ENCODE measurements at places on chromosomes 16 and 17.
A peak's percentile ranks its signal among the peaks of the same experiment; 100 is the strongest.

- no peak for DNase-seq
These were observed 7.7 kb upstream of the NLRP1 start for GRCh38 chr17:5591966-5592365.

GRCh38 chr16:23803591-23804123 is 32.1 kb upstream of the PRKCB start:
- DNase-seq, result no peak

DNA sequence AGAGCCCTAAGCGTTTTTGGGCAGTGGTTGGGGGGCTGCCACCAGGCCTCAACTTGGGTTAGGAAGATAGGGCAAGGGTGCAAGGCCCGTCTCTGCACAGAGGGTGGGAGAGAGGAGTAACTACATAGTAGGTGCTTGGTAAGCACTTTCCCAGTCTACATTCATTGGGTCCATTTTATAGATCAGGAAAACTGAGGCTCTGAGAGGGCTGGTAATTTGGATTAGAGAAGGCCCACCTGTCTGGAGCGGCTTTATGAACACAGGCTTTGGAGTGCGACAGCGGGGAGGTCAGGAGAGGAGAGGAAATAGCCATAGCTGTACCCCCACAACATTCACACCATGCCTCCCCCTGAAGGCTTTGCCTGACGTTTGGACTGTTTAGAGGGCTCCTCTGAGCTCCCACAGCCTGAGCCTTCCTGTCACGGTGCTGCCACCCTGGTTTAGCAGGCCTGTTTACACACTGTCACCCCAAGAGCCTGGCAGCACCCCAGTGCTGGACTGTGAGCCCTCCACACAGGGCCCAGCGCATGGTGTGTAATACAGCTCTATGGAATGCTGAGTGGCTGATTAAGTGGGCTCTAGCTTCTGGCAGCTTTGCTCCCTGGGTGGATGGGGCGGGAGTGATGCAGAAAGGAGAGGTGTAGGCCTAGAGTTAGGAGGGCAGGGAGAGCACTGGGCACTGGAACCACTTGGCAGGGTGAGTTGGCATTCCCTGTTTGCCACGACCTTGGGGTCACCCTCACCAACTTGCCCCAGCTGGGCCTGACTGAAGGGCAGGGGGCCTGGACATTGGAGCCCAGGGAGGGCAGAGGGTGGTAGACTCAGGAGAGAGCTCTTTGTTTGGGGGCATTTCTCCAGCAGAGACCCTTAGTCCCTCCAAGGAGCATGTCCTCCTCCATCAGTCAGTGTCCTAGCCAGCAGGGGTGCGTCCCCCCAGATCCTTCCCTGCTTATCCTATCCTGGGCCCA is 73.7 kb downstream of the RAI1 start:
- no peak for DNase-seq

GRCh38 chr17:60989846-60990245 is 312.2 kb downstream of the BCAS3 start:
- DNase-seq, result no peak

- no peak for DNase-seq
These were observed 29.2 kb downstream of the CASKIN2 start for GRCh38 chr17:75486151-75486550.

DNA sequence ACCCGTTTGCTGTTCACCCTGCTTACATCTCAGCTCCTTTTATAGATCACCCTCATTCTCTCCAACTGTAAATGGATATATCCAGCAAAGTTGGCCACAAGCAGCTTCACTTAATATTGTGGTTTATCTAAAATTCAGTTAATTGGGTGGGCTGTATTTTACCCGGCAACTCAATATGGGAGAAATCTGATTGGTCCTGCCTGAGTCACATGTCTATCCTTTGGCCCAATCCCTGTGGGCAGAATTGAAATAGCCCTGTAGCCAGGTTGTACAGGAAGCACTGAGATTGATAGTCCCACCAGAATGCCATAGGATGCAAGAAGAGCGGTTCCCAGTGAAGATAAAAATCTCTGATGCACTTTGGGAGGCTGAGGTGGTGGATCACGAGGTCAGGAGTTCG is 73.2 kb downstream of the AIPL1 start:
- no peak for DNase-seq

GRCh38 chr16:84672276-84673202 is 24.2 kb downstream of the KLHL36 start:
- DNase-seq, result peak; percentile 39

DNA sequence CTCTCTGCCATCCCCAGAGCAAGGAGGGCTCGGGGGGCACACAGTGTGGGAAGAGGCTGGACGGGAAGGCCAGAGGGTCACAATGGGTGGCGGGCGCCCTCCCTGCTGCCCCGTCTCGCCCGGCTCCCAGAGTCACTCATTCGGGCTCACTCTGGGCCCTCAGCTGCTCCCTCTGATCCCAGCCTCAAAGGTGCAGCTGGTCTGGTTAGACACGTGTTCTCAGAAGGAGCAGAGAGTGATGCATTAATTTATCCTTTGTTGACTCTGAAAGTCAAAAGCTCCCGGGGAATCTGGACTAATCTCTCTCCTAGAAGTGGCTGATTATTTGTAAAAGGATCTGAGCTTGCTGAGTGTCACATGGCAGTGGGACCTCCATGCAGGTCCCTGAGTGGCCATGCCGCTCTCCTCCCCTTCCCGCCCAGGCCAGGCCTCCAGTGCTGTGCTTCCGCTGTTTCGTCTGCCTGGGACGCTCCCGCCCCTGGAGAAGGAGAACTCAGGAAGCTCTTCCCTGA is 87.5 kb downstream of the SEC14L1 start:
- DNase-seq, result no peak

DNA sequence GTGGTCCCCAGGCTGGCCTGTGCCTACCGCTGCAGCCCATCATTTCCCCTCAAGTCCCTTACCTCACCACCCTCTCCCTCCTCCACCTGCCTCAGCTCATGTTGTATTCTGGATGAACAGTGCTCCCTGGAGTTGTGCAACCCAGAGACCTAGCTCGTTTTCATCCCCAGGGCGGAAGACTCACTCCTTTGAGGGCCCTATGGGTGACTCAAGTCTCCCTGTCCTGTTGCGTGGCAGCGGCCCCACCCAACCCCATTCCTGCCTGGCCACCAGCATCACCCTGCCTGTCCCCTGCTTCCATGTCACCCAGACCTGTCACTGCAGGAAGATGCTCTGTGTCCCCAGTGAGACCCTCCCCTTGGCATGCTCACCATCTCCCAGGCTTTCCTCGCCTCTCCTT is 3.3 kb downstream of the ALOX12B start:
- DNase-seq, result no peak

GRCh38 chr17:47745037-47745380 is 12.0 kb downstream of the TBX21 start:
- DNase-seq, result no peak

- DNase-seq, result no peak
These were observed 32.7 kb downstream of the ARHGAP23 start for GRCh38 chr17:38460716-38461630.

- DNase-seq, result no peak
These were observed 32.6 kb downstream of the SCPEP1 start for GRCh38 chr17:57010487-57010886.

DNA sequence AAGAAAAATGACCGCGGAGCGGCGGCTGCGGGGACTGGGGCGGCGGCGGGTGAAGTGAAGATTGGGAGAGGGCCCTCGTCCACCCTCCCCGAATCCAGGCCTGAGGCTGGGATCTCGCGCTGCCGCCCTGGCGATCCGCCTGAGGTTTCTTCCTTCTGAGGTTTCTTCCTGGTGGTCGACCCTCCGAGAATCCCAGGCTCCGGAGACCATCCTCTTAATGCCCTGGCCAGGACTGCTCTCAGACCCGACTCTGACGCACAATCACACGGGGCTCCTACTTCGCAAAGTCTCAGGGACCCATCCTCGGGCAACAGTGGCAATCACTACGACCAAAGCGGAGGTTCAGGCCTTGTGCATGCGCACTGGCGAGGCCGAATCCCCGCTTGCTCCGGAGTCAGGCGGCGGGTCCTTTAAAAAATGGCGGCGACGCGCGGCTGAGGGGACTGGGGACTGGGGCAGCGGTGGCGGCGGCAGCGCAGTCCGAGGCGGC is 18.0 kb upstream of the KCNJ18 start:
- no peak for DNase-seq

- DNase-seq, result no peak
These were observed 34.6 kb upstream of the CDH15 start for GRCh38 chr16:89136931-89137330.

DNA sequence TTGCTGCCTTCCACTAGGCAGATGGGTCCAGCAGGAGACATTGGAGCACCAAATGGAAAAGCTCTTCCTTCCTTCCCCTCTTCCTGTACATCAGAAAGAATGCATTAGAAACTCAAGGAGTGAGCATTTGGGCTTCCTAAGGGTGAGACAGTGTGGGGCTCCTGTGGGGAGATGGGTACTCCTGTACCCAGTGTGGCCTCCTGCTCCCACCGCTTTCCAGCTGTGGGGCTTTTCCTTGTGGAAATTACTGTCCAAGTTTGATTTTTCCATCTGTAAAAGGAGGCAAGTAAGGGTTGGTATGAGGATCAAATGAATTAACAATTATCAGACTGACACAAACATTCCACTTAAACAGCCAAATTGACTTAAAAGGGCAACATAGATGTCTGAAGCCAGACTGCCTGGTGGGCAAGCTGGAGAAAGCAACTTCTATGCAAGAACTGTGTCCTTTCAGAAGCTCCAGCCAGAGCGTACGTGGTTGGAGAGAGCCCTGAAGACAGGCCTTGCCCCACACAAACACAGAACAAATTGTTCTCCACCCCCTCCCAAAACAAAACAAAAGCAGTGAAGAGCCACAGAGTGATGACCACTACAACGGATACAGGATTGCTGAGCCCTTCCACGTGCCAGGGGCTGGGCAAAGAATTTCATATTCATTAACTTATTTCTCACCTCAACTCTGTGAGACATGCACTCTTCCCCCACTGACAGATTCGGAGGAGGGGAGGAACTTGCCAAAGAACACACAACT is 23.1 kb upstream of the ALDH3A1 start:
- DNase-seq, result no peak

DNA sequence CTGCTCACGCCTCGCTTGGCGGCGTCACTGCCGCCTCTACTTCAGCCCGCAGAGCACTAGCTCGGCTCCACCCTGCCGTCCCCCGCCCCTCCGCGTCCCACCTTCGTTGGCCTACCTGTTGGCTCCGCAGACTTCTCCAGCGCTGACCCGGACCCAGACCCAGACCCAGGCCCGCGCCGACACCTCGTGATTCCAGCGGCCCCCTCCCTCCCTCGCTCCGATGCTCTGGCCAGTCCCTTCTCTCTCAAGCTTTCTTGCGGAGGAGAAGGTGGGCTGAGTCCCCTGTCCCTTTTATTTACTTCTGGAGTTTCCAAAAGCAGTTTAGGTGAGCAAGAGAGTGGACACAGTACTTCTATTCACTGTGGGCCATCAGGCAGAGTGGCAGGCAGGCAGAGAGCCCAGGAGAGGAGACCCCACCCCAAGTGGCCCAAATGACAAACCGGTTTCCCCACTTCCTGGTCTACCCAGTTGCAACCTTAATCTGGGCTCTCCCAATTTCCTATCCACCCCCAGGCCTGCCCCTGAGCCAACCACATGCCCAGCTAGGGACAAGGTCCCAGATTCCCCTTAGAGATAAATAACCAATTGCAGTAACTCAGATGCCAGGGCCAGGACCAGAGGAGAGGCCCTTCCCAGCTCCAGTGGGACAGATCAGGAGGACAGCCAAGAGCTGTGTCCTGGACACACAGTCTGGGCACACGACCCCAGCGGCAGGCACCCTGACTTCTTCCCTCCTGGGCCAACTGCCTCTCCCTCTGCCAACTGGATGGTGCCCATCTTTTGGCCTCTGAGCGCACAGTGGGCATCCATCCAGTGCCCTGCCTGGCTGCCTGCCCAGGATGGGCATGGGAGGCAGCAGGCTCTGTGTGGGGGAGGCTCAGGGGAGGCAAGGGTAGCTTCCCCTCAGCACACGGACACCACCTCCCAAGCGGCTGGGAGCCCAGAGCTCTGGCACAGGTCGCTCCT is 1.2 kb upstream of the SRCIN1 start:
- no peak for DNase-seq

GRCh38 chr16:50360033-50360778 is 8.6 kb downstream of the BRD7 start:
- DNase-seq, result no peak

GRCh38 chr17:39752241-39752881 is 14.6 kb downstream of the GRB7 start:
- DNase-seq, result no peak

- DNase-seq, result no peak
These were observed 140.9 kb downstream of the SHISA9 start for GRCh38 chr16:13042291-13042685.

DNA sequence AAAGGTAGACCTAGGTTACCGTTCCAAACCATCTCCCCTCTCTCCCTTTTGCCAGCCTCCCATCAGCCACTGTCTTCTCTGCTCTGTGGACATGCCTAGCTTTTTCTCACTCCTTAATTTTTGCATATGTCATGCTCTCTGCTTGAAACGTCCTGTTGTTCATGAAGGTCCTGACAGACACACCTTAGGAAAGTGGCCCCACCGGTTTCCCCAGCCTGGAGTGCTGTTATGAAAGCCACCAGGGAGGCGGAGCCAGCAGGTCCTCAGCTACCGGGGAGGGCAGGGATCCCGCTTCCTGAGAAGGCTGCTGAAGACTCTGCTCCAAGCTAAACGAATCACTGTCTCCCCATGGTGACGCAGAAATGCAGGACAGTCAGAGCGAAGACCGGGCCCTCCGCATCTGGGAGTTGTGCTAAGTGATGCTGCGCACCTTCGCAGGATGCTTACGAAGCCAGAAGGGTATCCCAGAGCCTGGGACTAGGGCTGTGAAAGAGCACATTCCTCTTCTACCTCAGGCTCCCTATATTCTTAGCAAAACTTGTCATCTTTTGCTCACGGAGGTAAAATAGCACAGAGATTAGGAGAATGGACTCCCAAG is 2.3 kb upstream of the SLC16A11 start:
- DNase-seq, result no peak

GRCh38 chr16:24348545-24349290 is 92.6 kb downstream of the CACNG3 start:
- DNase-seq, result no peak

DNA sequence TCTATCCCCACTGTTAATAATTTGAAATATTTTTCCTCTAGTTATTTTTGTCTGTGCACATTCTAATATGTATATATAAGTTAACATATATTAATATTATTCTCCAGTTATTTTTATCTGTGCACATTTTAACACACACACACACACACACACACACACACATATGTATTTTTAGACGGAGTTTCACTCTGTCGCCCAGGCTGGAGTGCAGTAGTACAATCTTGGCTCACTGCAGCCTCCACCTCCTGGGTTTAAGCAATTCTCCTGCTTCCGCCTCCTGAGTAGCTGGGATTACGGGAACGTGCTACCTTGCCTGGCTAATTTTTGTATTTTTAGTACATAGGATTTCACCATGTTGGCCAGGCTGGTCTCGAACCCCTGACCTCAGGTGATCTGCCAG is 12.7 kb downstream of the MIEN1 start:
- no peak for DNase-seq

DNA sequence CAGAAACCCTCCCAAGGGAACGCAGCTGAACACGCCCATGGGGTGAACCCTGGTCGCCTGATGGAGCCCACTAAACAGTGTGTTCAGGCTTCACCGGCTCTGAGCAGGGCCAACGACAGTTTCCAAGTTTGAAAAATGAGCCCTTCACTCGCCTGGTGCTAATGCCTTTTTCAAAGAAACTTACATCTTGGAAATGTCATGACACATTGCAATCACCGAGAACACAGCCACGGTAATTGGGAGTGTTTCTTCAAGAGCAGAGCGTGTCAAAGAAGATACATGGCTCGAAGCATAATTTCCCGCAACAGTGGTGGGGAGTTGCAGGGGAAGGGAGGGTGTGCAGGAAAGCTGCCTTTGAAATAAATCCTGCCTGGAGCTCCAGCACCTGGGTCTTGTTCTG is 463.2 kb downstream of the TMEM114 start:
- no peak for DNase-seq
